ENCODE measurements at places on chromosomes 1 and 21. TPM values are rescaled to one million over a fixed set of nuclear protein-coding genes. Genes with fewer than 3 reads are reported as not detected.

The KCND3 gene
- total RNA-seq = not detected

- DNase-seq = no peak
These were observed 34.5 kb upstream of the SYNC start for GRCh38 chr1:32736812-32737791.

The SYT11 gene
- 40.8 TPM for total RNA-seq

- no peak for DNase-seq
These were observed 41.7 kb downstream of the PLXNA2 start for GRCh38 chr1:208202333-208202995.

DNA sequence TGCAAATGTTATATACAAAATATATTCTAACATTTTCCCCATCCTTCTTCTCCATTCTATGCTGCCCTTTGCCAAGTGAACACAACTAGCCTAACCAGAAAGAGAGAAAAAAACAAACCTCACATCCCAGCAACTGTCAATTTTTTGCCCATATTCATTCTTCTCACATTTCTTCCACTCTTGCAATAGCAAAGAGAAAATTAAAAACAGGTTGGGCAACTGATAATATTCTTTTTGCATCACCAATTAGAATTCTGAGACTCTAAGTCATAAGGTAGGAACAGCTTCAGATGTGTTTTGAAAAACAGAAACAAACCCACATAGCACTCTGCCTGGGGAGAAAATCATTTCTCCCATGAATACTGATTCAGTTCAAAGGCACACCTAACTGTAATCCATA, 25.2 kb upstream of the EXO1 start:
- DNase-seq = no peak

DNA sequence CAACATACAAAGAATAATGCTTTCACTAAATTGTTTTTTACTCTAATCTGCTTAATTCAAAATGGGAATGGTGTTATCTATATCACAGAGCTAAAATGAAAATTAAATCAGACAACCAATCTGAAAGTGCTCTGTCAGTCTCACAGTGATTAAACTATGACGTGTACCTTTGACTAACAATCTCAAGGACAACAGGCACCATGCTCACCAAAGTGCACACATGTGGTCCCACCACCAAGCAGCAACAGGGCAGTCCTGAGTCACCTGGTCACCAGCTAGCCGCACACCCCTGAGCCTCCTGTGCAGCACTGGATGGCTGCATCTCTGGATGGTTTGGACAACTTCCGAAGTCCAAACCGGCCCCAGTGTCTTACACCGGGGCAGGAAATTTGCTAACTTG, 54.5 kb upstream of the NADK start:
- DNase-seq = no peak

DNA sequence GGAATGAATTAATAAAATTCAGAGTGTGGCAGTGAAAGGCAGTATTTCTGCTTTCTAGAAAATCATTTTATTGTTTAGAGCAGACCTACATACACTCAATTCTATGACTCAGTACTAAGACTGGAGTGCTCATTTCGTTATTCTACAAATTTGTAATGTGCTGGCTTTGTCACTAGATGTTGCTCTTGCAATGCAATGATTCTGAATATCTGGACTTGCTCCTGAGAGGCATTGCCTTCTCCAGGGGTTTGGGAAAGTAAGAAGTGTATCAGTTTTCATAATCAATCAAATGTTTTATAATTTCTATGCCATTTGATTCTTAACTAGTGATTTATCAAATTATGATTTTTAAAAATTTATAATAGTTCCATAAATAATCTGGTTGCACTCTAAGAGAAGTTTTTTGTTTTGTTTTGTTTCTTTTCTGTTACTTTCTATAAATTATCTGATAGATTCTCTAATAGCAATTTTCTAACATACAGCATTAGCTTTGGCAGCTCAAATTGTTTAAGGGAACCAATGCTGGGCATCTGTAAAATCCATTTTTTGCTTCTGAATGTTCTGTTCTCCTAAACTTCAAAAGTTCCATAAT, 280.5 kb upstream of the SGIP1 start:
- DNase-seq = peak; percentile 80

DNA sequence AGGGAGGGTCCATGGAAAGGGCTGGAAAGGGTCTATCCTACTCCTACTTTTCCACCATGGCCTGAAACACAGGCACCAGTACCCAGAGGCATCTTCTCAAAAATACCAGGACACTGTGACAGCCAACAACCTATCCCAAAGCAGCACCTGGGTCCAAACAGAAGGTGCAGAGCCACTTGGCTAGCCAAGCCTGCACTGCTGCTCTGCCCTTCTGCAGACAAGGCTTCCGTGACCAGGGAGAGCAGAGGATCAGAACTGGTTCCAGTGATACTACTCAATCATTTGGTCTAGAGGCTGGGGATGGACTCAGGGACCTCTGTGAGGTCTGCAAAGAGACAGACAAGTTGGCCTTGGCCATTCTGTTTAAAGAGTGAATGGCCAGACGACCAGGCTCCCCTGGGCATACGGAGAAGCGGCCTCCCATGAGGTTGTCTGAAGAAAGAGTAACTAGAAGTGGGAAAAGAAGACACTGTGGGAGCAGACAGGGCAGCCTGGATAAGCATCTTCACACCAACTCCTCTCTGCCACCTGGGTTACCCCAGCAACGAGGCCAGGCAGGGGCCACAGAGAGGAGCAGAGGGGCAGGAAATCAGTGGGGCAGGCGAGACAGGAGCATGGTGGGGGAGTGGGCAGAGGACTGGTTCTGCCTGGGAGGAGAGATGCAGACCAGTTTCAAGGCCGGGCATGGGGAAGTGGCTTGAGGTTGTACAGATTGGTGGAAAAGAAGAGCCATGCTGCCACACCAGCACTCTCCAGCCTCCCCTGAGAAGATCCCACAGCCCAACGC, 5.7 kb downstream of the KCNN3 start:
- peak; percentile 83 for DNase-seq

The LAX1 gene
- not detected for total RNA-seq

The MAGOH gene
- total RNA-seq = 76.4 TPM

DNA sequence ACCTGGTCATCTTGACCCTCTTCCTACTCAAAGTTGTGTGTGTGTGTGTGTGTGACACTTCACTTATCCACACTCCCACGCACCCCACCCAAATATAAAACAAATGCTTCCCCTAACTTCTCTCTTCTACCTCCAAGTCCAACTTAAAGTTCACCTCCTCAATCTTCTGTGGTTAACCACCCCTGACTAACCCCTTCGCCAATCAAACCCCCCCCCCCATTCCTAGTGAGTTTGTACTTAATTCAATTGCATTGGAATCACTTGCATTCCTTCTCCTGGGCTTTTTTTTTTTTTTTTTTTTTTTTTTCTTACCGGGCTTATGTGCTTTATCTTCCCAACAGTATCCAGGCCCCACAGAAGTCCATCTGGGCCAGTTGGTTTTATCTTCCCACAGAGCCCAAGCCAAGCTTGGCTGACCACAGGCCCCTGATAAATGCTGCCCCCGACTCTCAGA, 78.4 kb downstream of the CD58 start:
- no peak for DNase-seq

The KRTAP21-1 gene
- total RNA-seq = not detected

DNA sequence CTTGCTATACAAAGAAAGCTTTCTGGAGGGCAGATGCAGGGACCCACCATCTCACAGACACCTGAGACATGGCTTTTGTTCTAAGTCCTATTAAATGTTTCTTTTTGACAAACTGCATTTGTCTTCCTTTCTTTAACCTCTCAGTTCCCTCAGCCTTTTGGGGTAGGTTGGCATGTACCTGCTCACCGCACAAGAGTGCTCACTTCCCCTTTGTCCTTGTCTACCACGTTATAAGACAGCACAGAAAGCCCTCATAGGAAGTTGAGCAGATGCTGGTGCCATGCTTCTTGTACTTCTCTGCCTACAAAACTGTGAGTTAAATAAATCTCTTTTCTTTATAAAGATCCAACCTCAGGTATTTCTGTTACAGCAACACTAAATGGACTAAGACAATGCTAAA, 31.9 kb upstream of the RGS21 start:
- peak; percentile 42 for DNase-seq

DNA sequence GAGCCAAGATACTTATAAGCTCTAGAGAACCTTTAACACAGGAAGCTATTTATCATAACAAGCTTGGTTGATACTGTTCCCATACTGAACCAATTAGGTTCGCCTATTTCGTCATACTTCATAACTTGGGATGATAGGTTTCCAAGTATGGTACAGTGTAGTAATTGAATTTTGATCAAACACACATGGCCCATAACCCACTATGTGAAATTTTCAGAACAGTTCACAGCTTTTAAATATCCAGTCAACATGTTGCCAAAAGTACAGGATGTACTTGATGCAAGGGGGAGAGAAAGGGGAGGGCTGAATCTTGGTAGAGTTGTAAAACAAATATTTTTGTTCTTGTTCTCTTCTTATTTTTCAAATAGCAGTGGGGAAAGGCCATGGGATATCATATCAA, 86.6 kb downstream of the TM2D1 start:
- DNase-seq = no peak

- no peak for DNase-seq
These were observed 85.2 kb upstream of the EXO1 start for GRCh38 chr1:241762713-241763339.

- DNase-seq = no peak
These were observed 107.1 kb downstream of the TAS1R2 start for GRCh38 chr1:18752409-18752808.

The AADACL4 gene
- not detected for total RNA-seq

- no peak for DNase-seq
These were observed 64.1 kb upstream of the SSX2IP start for GRCh38 chr1:84754386-84754703.

GRCh38 chr1:38444311-38444710, 397.7 kb upstream of the POU3F1 start:
- DNase-seq = no peak

The OR2M3 gene
- not detected for total RNA-seq

DNA sequence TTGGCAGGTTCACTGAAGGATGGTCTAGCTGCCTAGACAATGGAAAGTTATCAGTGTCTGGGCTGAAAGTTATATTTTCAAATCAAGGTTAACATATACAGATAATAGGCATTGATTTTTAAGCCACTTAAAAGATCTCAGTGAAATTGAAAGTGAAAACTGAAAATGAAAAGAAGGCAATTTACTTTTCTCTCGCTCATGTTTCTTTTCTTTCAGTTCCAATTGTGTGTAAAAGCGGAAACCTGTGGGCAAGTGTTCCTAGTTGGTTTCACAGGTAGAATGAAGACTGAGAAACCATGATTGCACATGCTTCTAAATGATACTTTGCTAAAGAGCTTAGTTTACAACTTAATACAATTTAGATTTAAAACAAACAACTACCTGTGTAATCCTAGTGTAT, 383.7 kb downstream of the ZP4 start:
- no peak for DNase-seq

The LEMD1 gene
- total RNA-seq = not detected

DNA sequence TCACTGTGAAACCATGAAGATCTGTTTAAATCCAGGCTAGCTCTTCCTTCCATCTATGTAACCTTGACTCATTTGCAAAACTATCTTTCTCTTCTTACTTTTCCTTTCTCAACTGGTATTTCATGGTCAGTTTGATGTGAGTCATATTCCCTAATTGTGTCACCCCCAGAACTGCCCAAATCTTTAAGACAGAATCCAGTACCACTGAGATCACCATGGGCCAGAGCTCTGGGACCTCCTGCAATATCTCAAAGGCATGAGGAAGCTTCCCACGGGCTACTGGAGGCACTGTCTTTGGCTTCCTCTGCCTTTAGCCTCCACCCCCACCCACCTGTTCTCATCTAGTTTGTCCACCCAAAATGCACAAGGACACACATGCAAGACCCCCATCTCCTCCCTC, 274.4 kb upstream of the FMN2 start:
- no peak for DNase-seq

DNA sequence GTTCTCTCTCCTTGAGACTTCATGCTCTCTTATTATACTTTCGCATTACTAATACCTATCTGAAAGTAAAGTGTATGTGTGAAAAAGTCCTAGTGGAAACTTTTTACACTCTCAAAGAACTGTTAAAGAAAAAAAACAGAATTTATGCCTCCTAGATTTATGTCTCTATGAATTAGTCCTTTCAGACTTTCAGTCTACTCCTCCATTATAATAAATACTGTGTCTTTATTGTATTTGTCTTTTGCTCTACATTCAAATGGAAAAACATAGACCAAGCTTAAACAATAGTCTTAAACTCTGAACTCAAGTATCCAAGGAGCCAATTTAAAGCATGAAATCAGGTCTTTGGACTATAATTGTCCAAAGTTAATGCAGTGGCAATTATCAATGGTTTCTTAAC, 1449.0 kb downstream of the PLA2G4A start:
- DNase-seq = no peak

DNA sequence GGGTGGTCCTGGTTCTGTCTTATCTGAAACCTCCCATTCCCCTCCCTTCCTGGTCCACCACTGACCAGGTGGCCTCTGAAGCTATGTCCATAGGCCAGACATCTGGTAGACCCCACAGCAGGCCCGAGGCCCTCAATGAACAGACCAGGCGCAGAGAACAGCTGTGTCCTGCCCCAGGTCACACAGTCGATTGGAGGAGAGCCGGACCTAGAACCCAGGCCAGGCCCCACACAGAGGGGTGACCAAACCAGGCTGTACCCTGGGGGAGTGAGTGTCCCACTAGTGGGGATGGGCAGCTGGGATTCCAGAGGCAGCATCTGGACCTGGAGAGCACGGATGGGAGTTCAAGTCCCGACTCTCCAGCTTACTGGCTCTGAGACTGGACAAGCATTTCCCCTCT, 29.2 kb downstream of the RNU1-1 start:
- DNase-seq = no peak

GRCh38 chr1:229012823-229013222, 258.1 kb upstream of the RAB4A start:
- DNase-seq = no peak

GRCh38 chr1:168373869-168374268, 93.2 kb downstream of the TBX19 start:
- no peak for DNase-seq

The GBP4 gene
- not detected for total RNA-seq

GRCh38 chr1:93573940-93574469, 107.6 kb downstream of the BCAR3 start:
- no peak for DNase-seq

DNA sequence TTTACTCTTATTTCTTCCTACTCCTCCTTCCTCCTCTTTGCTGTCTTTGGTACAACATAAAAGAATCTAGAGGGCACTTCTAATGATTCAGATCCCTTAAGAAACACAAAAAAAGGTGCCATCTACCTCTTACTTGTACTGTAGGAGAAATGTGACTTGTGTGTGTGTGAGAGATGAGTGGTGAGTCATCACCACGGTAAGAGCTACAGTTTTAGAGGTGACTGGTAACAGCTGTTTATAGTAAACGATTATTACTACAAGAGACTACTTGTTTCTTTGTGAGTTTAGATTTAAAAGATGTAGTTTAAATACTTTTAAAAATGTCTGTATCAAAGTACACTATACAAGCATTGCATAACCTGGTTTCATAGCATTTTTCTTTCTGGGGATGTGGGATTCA, 40.4 kb downstream of the SLC35D1 start:
- no peak for DNase-seq

The KCNA3 gene
- not detected for total RNA-seq

- peak; percentile 84 for DNase-seq
These were observed 129.2 kb downstream of the RGS21 start for GRCh38 chr1:192445839-192446489.

- DNase-seq = no peak
These were observed 1.8 kb downstream of the RNF220 start for GRCh38 chr1:44406737-44407429.

GRCh38 chr1:170559166-170559565, 27.2 kb downstream of the GORAB start:
- no peak for DNase-seq
